NCI-H2107 (cell line): ENCODE measurements at places on chromosomes 16 and 17.

DNA sequence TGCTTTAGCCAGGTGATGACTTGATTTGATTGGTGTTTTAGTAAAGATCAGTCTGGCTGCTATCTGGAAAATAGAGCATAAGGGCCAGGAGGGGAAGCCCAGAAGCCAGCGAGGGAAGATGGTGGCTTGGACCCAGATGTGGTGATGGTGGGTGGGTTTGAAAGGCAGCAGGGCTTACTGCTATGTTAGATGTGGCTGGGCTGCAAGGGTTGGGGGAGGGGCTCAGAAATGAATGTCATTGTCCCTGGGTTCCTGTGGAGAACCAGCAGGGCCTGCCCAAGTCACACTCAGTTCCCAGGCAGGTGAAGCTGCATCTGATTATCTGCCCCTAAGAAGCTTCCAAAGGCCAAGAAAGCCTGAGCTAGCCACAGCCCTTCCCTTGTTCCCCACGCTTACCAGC is 71.7 kb upstream of the BRD7 start:
- no peak for DNase-seq

DNA sequence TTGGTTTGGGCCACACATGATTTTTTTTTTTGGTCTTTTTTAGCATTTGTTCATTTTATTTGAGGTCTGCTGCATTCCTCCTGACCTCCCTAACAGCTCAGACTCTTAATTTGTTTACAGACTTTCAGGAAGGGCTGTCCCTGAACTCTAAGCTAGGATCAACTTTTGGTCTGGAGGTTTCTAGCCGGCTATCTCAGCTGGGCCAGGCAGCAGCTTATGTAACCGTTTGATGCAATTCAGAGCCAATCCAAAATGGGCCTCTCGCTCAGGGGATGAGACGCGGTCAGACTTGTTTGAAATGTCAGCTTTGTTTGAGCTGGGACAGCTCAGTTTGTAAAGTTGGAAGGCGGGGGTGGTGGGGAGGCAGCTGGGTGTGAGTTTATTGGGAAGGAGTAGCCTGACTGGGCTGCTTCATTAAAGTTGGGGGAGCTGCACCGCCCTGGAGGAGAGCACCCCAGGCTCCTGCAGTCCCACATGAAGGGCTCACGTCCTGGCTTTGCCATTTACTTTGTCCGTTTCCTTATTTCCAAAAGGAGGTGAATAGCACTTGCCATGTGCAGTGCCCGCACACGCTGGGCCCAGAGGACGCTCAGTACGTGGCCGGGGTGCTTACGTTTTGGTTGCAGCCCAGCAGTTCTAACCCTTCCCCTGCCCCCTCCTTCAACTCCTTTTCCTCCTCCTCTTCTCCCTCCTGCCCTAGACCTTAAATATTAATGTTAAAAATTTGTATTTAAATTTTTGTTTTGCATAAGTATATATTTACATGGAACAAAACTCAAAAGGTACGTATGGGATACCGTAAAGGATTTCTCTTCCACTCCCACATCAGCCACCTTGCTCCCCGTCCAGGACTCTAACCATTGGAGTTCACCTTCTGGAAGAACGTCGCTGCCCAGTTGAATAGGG is 121.2 kb downstream of the SNX29 start:
- no peak for DNase-seq

DNA sequence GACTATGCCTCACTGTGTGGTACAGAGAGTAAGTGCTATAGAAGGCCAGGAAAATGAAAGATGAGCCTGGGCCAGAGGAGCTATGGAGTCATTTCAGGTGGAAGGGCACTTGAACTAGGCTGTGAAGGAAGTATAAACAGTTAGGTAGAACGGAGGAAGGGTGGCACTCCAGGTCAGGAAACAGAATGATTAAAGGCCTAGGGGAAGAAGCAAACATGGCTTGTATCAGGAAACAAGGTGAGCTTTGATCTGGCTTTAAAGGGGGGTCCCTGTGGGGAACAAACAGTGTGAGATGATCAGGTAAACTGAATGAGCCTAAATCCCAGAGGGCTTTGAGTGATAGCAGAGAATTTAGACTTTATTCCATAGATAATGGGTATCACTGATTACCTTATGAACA is 16.9 kb downstream of the MAP3K3 start:
- no peak for DNase-seq

DNA sequence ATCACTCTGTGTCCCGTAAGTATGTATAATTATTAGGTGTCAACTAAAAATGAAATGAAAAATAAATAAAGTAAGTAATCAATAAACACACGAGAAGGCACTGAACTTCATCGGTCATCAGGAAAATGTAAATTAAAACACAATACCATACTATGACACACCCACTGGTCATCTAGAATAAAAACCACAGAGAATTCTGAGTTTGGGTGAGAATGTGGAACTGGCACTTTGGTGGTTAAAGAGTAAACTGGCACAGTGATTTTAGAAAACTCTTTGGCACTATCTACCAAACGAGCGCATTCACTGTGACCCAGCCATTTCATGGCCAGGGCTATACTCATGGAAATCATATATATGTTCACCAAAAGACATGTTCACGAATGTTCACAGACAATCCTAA is 98.2 kb downstream of the HS3ST3A1 start:
- DNase-seq, result no peak
